HCEC 1CT (cell line): ENCODE measurements at places on chromosomes 6 and 20.

DNA sequence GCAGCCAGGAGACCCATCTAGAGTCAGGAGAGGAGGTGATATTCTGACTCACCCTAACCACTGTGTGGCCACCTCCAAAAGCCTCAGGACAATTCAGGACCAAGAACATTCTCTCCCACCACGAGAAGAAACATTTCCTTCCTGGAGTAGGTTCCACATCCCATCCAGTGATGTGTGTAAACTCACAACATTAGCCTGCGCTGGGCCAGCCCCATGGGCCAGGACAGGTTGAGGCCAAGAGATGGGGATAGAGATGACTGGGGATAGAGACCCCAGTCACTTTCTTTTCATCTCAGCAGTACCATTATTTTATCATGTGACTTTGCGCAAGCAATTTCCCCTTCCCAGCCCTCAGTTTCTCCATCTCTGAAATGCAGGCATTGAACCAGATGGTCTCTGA, 126.6 kb upstream of the PTPRT start:
- no peak for DNase-seq

DNA sequence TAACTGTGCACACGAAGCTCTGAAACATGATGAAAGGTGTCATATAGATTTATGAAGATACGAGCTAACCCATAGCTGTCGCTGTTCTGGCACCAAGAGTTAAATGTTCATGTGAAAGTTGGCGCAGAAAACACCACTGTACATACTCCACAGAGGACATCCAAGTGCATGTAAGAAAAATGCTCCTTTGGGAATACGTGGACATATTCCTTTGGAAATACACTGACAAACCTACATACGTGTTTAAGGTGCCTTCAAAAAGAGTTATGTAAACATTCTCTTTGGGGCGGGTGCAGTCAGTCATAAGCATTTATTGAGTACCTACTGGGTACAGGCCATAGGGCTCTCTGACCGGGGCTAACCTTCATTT, 723 bp upstream of the ARID1B start:
- peak; percentile 47 for DNase-seq

- DNase-seq = peak; percentile 67
These were observed 41.5 kb upstream of the ADGRF1 start for GRCh38 chr6:47083586-47084047.

DNA sequence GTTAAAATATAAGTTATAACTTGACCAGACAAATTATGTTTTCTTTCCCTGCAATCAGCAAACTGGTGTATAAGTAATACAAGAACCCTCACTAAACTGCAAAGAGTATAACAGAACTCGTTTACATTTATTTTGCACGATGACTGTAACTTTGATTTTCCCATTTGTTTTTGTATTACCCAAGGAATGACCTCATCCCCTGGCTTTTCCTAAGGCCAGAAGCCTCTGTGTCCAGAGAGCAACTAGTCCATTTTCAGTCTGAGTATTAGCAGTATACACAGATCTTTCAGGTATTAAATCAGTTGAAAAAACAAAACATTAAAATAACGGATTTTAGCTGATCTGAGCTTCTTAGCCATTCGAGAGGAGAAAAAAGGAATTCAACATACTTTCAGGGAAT, 17.2 kb downstream of the COL19A1 start:
- DNase-seq = no peak

GRCh38 chr6:52749556-52750152, 13.6 kb downstream of the GSTA2 start:
- DNase-seq = no peak

DNA sequence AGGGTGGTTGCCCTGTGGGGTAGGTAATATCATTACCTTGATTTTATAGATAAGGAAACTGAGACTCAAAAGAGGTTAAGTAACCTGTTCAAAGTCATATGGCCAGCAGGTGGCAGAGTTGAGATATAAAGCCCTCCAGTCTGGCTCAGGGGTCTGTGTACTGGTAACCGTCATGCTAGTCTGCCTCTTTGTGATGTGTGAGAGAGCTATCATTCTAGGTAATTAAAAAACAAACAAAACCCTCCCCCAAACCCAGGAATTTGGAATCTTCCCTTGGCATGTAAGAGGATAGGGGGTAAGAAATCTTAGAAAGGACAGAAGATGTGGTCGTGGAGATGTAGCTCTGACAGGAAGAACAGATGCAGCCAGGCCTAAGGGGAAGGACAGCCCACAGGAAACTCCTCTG, 206.0 kb downstream of the CDC5L start:
- peak; percentile 54 for DNase-seq

- DNase-seq = no peak
These were observed 50.3 kb upstream of the PTPRK start for GRCh38 chr6:128570680-128571063.

DNA sequence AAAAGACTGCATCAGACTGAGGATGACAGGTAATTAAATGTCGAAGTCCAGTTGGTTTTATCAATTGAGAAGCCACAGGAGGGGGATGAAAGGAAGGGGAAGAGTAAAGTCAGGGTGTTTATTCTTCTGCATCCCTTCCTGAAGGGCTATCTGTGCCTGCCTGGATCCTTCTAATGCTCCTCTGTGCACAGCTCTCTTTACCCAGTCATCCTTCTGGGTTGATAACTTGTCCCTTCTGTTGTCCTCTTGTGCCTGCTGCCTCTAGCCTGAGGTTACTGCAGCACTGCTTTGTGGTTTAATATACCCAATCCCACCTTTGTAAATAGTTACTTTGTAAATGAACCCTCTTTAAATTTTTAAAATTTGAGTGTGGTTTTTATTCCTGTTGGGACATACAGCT, 1127.3 kb downstream of the EPHA7 start:
- no peak for DNase-seq

- no peak for DNase-seq
These were observed 24.9 kb downstream of the CRISP1 start for GRCh38 chr6:49841424-49841823.

DNA sequence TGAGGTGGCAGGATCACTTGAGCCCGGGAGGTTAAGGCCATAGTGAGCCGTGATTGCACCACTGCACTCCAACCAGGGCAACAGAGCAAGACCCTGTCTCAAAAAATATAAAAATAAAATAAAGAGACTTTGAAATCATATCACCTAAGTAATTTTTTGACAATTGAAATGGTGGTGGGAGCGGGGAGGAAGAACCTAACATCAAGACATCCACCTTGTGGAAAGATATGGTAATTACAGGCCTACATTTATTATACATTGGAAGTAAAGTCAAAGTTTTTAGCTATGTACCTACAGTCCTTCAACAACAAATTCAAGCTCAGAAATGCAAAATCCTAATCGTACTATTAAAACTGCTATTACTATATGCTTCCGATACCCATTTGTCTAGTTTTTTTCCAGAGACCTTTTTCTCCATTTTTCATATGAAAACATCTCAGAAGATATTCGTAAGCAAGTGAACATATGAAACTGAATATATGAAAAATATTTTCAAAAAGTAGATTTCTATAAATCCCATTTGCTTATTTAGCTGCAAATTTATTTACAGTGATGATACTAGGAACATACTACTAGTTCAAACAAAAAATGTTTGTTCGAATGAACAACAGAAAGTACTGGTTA, 83.3 kb downstream of the SYCP2 start:
- peak; percentile 30 for DNase-seq

DNA sequence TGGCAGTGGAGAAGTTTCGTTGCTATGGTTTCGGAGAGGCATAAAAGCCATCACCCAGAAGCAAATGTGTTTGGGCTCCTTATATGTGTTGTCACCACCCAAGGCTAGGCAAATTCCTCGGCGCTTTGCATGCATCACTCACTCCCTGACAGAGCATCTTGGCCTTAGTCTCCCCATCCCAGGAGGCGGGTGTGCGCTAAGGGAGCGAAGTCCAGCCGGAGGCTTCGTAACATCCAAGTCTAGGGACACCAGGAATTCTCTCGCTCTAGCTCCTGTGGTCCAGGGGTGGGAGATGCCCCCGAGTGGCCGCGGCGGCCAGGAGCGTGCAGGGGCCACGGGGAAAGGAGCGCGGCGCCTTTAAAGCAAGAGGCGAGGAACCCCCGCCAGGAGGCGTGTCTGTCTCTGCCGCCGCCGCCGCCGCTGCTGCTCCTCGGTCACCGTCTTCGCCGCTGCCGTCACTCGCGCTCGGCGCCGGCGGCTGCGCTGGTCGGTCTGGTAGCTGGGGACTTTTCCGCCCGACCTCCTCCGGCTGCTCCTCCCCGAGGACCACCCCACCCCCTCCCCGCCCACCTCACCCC, at the start of gene GRIK2:
TSS of gene GRIK2 (plus strand) at position 458 of the 578 bp plus-strand sequence.
- DNase-seq = peak; percentile 51

- no peak for DNase-seq
These were observed 39.4 kb downstream of the REPS1 start for GRCh38 chr6:138948546-138949179.

GRCh38 chr6:93471281-93471680, 51.9 kb upstream of the EPHA7 start:
- DNase-seq = no peak

- DNase-seq = no peak
These were observed 23.2 kb downstream of the AHI1 start for GRCh38 chr6:135474362-135474761.
